ENCODE measurements at places on chromosomes 6 and 20. TPM values are rescaled to one million over a fixed set of nuclear protein-coding genes. Genes with fewer than 3 reads are reported as not detected.

The SLC32A1 gene
- not detected for total RNA-seq

The PTK6 gene
- total RNA-seq: 31.1 TPM

The BPIFB2 gene
- total RNA-seq: not detected

The CST5 gene
- total RNA-seq: not detected

The STMN3 gene
- 0.85 TPM for total RNA-seq

The MOXD1 gene
- under 0.01 TPM for total RNA-seq

The MCHR2 gene
- total RNA-seq: not detected

The PGC gene
- not detected for total RNA-seq

The CCDC170 gene
- 0.24 TPM for total RNA-seq

The CSTF1 gene
- 19.6 TPM for total RNA-seq

The ABRACL gene
- 45.8 TPM for total RNA-seq

The CST1 gene
- total RNA-seq: not detected

The ADGRF5 gene
- total RNA-seq: 0.48 TPM

The BPI gene
- total RNA-seq: not detected

The CLIC5 gene
- 0.72 TPM for total RNA-seq

The SPDEF gene
- 3.8 TPM for total RNA-seq

The KAT14 gene
- 11.9 TPM for total RNA-seq

The GGTLC1 gene
- not detected for total RNA-seq

The FOXA2 gene
- total RNA-seq: 4.8 TPM

The SPACA1 gene
- total RNA-seq: not detected

The PROKR2 gene
- total RNA-seq: not detected

The C4B gene
- 1.2 TPM for total RNA-seq

The OLIG3 gene
- not detected for total RNA-seq

The PI16 gene
- not detected for total RNA-seq

The KCNQ2 gene
- not detected for total RNA-seq

The SNX9 gene
- 40.2 TPM for total RNA-seq

The RBM12 gene
- total RNA-seq: 47.2 TPM

The UBE2V1 gene
- 14.9 TPM for total RNA-seq

The PPARD gene
- total RNA-seq: 40.5 TPM

The RSPO3 gene
- not detected for total RNA-seq

The TSPO2 gene
- not detected for total RNA-seq

The PBOV1 gene
- total RNA-seq: not detected

The SMOC2 gene
- 1.1 TPM for total RNA-seq

The OTOR gene
- total RNA-seq: not detected

The CARMIL1 gene
- total RNA-seq: 15.1 TPM

All from tracheal epithelial cell (primary cell).